Stimulated activated CD4-positive, alpha-beta T cell treated with anti-CD3 and anti-CD28 coated beads, Interleukin-4, amount 100 ng/mL, for 24 hours (primary cell): ENCODE measurements at places on chromosomes 12 and 14.

DNA sequence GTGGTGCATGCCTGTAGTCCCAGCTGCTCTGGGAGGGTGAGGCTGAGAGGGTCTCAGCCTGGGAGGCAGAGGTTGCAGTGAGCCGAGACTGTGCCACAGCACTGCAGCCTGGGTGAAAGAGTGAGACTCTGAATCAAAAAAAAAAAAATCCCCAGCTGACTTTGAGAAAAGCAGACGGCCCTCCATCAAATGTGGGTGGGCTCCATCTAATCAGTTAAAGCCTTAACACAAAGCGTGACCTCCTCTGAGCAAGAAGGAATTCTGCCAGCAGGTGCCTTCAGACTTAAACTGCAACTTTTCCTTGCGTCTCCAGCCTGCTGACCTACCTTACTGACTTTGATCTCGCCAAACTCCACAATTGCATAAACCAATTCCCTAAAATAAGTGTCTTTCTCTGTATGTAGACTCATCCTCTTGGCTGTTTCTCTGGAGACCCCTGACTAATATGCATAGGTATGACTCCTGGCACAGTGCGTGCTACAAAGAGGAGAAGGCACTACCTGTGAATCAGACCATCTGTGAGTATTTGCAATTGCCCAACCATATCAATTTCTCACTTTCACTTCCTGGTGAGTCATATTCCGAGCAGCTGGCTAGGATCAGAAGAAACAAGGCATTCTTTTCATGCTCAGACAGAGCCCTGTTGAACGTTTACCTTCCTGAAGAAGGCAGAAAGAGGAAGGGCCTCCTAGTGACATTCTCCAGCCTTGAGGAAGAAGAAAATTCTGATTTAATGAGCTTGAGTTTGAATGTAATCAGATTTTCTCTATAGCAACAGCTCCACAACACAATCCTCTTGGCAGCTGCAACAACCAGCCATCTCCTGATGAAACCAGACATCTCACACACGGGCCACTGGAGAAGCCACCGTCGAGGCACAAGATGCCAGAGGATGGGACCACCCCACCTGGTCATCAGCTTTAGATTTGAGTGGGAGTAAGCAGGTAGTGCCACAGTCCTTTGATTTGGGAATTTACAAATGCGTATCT is 54.3 kb downstream of the CLMN start:
- peak; percentile 67 for DNase-seq

GRCh38 chr14:36942522-36943245 is 229.7 kb downstream of the SLC25A21 start:
- DNase-seq = no peak

- DNase-seq = peak; percentile 40
These were observed 138.8 kb upstream of the WSCD2 start for GRCh38 chr12:107990325-107990724.

GRCh38 chr14:100982762-100983161 is 79.2 kb upstream of the RTL1 start:
- DNase-seq = no peak
